ENCODE measurements at places on chromosomes 6 and 20.
A peak's percentile ranks its signal among the peaks of the same experiment; 100 is the strongest.

DNA sequence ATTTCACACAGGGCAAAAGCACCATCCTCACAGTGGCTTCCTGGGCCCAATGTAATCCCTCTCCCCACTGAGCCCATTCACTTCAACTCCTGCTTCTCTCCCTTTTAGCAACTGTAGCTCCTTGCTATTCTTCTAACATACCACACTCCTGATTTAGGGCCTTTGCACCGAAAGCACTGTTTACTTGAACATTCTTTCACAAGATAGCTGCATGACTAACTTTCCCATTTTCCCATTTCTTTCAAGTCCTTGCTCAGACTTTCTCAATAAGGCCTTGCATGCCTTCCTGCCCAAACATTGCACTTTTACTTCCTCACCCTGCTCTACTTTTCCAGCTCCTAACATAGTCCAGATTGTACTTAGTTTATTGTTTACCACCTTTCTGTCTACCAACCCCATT is 73.0 kb downstream of the SHPRH start:
- no peak for DNase-seq

DNA sequence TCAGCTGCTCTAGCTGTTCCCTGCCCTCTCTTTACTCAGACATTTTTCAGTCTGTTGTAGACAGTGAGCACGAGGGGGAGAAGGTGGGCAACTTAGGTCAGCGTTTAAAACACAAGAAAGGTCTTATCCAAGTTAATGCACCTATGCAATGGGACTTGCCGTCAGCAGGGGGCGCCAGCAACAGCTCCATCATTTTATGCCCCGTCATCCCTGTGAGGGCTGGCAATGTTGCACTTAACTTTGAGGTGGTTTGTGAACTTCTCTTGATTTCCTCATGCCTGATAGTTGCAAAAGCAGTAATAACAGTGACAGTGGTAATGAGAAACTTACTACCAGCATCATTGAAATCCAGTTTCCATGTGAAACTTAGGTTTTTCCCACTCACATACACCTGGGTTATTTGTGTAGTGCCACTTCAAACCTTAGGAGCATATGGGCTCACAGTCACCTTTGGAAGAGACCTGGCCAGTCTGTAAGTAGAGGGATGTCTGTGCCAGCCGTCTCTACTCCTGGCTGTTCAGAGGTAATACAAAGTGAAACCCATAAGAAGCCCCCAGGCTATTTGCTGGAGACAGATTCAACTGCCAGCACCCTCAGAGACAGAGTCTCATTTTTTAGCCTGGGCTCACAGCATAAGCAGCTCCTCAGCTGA is 44.9 kb upstream of the ID1 start:
- DNase-seq = peak; percentile 62

DNA sequence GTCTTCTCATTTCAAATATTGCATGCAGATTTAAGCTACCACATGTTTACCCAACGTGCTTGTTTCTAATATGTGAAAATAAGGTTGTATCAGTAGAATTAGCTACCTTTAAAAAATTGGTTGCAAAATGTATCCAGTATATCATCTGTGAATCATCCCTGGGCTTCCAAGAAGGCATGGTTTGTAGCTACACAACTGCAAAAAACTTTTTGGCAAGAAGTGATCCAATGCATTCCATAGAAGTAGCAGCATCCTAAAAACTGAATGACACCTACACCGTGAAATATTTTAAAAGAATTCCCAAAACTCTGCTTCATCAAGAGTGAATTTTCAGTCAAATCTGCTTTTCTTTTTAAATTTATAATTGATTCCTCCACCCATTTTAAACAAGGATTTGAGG is 89.1 kb downstream of the AIG1 start:
- no peak for DNase-seq

GRCh38 chr6:169142538-169142844 is 111.2 kb downstream of the THBS2 start:
- DNase-seq = no peak

DNA sequence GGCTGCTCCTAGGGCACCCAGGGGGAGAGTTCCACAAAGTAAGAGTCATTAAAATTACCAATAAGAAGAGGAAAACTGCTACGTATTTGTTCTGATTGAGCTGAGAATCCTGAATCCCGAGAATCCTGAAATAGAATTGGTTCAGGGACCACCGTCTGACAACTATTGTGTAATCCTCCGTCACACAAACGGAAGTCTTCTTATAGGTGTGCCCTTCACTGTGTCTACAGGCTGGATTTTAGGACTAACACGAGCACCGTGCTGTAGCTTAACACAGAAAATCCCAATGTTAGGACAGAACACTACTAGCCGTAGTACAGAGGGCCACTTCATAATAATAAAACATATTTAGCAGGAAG is 50.6 kb upstream of the RNF182 start:
- DNase-seq = no peak

DNA sequence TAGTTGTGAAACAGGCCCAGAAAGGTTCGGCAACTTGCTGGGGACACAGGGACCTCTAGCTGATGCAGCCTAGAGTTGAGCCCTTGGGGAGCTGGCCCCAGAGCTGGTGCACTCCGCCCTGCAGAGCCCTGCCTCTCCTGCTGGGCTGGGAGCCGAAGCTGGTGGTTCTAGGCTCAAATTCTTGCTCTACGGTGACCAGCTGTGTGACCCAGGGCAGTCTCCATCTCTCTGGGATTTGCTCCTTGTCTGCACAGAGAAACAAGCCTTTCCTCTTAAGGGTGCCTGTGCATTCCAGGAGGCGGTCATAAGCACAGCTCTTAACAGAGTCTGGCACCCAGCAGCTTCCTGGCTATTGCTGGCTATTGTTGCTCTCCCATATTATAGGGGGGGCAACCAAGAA is 47.4 kb downstream of the RBM38 start:
- DNase-seq = no peak

DNA sequence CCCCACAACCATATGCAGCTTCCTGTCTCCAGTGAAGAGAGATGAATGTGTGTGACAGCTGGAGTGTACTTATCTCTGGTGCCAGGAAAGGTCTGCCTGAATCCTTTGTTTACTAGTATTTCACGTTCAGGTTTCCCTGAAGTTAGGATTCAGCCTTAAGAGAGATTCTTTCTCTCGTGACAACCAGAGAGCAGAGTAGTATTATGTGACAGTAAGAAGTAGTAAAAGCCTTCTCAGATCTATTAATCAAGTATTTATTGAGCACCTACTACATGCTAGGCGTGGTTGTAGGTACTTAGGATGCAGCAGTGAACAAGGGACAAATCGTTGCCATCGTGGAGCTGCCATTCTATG is 949 bp downstream of the KIFC1 start:
- DNase-seq = peak; percentile 19

- no peak for DNase-seq
These were observed 22.2 kb downstream of the C20orf203 start for GRCh38 chr20:32651537-32651936.

- no peak for DNase-seq
These were observed 94.5 kb upstream of the F13A1 start for GRCh38 chr6:6414931-6415330.

DNA sequence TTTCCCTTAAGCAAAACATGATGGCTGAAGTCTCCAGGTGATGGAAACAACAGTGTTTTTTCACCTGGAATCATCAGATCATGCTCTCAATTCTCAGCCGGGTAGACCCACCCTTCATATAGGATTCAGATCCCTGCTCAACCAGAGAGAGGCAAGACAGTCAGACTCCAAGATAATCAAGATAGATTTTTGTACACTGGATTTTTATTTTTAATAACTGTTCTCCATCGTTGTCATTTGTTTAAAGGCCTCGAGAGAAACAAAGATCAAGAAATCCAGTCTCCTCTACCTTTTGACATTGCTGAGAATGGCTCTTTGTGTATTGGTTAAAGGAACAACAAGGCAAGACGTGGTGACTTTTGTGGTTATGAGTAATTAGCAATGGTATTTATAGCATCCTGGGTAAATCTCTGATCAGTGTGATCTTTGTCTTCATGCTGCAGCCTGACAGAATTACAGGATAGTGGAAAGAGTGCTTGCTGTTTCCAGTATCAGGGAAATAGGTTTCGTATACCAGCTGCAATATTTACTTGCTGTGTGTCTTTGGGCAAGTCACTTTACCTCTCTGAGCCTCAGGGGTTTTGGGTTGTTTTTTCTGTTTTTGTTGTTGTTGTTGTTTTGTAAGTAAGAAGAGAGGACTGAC is 29.9 kb downstream of the ID4 start:
- DNase-seq = no peak

- no peak for DNase-seq
These were observed 579.0 kb downstream of the EPHA7 start for GRCh38 chr6:92840246-92840930.

- DNase-seq = peak; percentile 91
These were observed 7.5 kb downstream of the CCM2L start for GRCh38 chr20:32017711-32018251.

- DNase-seq = peak; percentile 33
These were observed 204.8 kb downstream of the TPBG start for GRCh38 chr6:82568290-82568993.

DNA sequence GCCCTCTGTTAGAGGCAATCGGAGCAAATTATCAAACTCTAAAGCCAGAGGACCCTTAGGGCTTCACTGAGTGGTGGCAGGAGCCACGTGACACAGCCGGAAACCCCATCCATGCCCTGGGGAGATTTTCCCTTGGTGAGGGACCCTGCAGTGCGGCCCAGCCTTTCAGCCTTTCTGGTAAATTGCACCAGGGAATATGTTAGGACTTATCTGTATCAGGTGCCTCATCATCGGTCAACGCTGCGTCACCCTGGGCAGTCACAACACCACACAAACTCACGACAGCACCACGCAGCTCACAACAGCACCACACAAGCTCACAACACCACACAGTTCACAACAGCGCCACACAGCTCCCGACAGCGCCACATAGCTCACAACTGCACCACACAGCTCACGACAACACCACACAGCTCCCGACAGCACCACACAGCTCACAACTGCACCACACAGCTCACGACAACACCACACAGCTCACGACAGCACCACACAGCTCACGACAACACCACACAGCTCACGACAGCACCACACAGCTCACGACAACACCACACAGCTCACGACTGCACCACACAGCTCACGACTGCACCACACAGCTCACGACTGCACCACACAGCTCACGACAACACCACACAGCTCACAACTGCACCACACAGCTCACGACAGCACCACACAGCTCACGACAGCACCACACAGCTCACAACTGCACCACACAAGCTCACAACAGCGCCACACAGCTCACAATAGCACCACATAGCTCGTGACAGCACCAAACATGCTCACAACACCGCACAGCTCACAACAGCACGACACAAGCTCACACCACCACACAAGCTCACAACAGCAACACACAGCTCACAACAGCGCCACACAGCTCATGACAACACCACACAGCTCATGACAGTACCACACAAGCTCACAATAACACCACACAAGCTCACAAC is 199.0 kb downstream of the DLL1 start:
- DNase-seq = no peak

DNA sequence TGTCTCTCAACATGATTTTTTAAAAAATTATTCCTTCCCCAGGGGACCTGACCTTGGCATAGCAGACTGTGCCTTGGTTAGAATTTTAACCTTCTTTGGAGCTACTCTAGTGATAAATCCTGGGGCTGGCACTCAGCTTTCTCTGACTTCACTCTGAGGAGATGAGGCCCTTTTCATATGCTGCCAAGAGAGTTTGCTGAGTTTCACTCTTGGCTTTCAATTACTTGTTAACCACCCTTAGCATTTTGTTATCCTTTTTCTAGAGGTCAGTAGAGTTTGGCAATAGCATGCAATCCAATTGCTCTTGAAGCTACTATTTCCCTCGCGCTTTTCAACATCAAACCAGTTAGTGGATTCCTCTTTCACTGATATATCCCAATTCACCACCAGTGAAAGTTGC is 920.3 kb downstream of the EYS start:
- no peak for DNase-seq

GRCh38 chr6:13491538-13491937 is 4.1 kb upstream of the GFOD1 start:
- no peak for DNase-seq

- DNase-seq = no peak
These were observed 20.9 kb downstream of the PKIG start for GRCh38 chr20:44603327-44603726.

DNA sequence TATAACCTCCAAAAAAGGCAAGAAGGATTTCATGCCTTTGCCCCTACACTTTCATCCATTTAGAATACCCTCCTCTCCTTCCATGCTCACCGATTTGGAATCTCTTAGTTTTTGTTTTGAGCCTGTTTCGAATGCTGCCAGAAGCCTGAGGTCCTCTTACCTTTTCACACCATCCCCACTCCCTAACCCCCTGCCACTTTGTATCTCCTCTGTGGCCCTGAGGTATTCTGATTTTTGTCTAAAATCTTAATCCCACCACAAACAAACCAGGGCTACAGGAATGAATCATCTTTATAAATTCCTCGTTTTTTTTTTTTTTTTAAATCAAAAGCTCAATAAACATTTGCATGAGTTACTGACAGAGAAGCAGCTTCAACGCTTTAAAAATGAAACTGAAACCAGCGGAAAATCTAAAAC is 1.6 kb upstream of the RPS12 start:
- peak; percentile 8 for DNase-seq

DNA sequence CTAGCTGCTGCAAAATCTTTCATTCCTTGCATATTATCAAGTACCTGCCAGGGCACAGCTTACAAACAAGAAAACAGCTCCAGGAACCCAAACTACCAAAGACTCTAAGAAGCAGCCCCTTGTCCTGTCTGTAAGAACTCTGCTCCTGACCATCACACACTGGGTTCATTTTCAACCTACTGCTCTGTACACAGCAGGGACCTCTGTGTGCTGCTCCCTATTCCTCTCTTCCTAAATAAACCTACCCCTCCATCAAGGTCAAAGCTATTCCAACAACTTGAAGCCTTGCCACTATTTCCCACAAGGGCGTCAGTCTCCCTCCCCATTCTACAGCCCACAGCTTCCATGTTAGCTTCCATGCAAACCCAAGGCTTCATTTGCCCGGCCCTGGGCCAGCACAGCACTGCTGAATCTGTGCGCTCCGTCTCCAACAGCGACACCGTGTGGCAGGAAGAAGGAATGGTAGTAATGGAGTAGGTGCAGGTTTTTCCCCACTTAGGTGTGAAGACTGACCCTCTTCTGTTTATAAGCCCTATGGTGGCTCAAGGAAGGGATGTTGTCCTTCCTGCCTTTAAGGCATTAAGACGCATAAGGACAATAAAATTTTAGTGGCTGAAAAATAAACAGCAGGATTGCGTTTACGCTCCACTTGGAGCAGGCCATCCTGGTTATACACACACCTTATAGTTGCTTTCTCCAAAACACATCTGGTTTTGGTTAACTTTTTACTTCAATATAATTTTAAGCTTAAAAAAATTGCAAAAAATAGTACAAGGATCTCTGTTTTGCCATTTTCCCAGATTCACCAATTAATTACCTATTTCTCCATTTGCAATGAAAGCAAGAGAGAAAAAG is 115.2 kb upstream of the NXT1 start:
- no peak for DNase-seq

DNA sequence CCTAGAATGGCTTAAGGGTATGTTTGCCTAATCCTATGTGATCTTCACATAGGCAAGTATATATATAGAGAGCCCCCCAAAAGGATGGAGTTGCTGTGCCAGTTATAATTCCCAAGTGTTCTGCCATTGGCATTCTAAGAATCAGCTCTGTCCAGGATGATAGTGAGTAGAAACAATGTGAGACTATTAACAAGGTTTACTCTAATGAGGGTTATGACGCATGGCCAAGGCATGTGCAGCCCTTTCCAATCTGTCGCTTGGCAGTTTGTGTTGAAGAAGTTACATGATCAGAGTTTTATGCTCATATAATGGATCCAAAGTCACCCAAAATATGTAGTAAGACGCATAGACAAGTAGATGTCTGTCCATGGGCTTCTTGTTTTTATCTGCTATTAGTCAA is 33.6 kb downstream of the VGLL2 start:
- DNase-seq = no peak

GRCh38 chr6:12426121-12426520 is 136.0 kb downstream of the EDN1 start:
- no peak for DNase-seq
